ENCODE measurements at places on chromosomes 6 and 20. TPM values are rescaled to one million over a fixed set of nuclear protein-coding genes. Genes with fewer than 3 reads are reported as not detected.

DNA sequence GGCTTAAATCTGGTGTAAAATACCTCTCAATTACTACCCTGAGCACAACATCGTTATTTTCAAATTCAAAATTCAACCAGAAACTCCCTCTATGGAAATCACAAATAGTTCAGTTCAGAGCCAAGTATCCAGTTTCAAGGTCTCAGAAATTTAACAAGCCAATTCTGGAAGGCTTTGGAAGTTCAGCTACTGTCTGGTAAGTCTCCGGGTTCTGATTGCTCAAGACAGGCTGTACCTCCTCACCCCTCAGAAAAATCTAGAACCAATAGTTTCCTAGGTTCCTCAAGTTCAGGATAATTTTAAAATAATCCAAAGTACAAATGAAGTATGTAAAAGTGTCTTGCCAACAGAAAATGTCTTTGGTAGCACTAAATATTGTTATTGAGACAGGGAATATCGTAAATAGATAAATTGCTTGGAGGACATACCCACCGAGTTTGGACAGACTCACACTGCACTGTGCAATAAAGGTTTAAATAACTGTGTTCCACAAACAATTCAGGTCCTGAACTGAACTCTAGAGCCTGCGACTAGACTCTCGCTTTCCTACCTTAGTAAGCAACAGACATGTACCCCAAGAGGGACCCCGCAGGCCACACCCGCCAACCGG, 729 bp downstream of the ATG5 start:
- no peak for DNase-seq

GRCh38 chr6:26552640-26553188, 14.5 kb downstream of the HMGN4 start:
- no peak for DNase-seq

GRCh38 chr20:46112430-46113112, 5.5 kb upstream of the CD40 start:
- no peak for DNase-seq

- no peak for DNase-seq
These were observed 119.0 kb downstream of the EYA2 start for GRCh38 chr20:47013606-47014005.

DNA sequence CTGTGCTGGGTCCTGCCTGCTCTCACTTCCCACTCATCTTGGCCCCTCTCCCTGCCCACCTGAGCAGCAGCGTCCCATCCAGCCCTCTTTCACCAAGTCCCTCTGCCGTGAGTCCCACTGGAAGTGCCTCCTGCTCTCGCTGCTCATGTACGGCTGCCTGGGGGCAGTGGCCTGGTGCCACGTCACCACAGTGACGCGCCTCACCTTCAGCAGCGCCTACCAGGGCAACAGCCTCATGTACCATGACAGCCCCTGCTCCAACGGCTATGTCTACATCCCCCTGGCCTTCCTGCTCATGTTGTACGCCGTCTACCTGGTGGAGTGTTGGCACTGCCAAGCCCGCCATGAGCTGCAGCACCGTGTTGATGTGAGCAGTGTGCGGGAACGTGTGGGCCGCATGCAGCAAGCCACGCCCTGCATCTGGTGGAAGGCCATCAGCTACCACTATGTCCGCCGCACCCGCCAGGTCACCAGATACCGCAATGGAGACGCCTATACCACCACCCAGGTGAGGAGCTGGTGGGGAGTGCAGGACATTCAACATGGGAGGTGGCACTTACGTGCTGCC, 2.8 kb downstream of the TMEM151B start:
- no peak for DNase-seq

DNA sequence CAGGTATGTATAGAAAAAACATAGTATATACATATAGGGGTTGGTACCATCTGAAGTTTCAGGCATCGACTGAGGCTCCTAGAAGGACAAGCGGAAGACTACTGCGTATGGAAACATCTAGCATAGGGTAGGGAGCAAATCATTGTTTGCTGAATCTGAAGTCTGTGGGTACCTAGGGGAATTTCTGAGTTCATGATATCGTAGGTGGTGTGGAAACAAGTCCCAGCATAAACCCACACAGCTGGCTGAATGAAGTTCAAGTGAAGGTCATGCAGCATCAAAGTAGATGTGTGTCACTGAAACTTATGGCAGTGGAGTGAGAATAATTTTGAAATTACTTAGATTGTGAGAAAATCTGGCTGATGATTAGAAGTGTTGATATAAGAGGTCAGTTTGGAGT, 39.4 kb downstream of the MAP7 start:
- no peak for DNase-seq

GRCh38 chr6:17457405-17457804, 64.0 kb downstream of the CAP2 start:
- no peak for DNase-seq

DNA sequence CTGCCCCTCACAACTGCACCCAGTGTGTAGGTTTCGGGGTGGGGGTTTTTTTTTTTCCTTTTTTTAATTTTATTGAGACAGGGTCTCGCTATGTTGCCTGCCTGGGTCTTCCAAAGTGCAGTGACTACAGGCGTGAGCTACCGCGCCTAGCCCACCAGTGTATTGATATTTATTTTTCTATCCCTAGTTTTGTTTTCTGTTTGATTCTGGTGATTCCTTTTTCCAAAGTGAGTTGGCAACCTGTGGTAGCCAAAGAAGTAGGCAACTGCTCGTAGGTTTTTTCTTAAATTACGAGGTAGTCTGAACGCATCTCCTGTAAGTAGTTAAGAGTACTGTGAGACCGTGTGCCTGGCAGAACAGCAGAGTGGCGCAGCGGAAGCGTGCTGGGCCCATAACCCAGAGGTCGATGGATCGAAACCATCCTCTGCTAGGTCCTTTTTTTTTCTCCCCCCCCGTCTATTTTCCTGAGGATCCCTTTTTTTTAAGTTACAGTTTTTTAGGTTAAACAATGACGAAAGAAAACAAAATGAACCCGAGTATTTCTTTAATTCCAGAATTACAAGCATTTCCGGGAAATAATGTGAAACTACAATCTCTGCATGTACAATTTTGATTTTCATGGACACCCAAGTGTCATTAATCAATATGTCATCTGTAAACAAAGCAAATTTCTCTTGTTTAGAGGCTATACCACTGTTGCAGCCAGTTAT, 78.7 kb upstream of the BTN3A2 start:
- peak; percentile 39 for DNase-seq

SLC25A27 gene
- total RNA-seq = 13.6 TPM

HRH3 gene
- total RNA-seq = 13.7 TPM

All from glutamatergic neuron (in vitro differentiated cells).